Spinal cord (tissue), 10 donors: ENCODE measurements at places on chromosomes 3 and 15. TPM values are rescaled to one million over a fixed set of nuclear protein-coding genes. Genes with fewer than 3 reads are reported as not detected.

CFAP161 gene
- 3.2 TPM for total RNA-seq

DNA sequence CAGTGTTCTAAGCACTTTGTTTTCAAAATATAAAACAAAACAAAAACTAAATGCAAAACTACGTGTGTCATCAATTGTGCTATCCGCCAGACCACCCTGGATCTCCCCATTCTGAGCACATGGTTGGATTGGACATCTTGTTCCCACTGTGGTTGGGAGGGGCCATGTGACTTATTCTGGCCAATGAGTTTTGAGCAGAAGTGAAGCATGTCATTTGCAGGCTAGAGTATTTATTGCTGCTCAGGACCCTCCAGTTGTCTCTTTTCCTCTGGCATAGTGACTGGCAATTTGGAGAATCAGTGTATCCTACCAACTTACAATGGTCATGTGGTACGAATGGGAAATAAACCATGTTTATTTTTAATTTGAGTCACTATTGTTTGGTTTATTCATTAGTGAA, 70.2 kb upstream of the ST8SIA2 start:
- DNase-seq, result peak; percentile 80

GRCh38 chr3:87997298-87997697, 61.5 kb downstream of the CGGBP1 start:
- DNase-seq, result no peak

ZNF385D gene
- 6.2 TPM for total RNA-seq

- no peak for DNase-seq
These were observed 100.2 kb downstream of the TMCC1 start for GRCh38 chr3:129793319-129793718.

- DNase-seq, result no peak
These were observed 1.2 kb upstream of the TCAIM start for GRCh38 chr3:44337248-44337785.

AZI2 gene
- 69.9 TPM for total RNA-seq

- peak; percentile 59 for DNase-seq
These were observed 47.0 kb downstream of the ZBTB20 start for GRCh38 chr3:115099986-115100571.

- DNase-seq, result no peak
These were observed 231.5 kb downstream of the SV2B start for GRCh38 chr15:91331581-91331980.

DNA sequence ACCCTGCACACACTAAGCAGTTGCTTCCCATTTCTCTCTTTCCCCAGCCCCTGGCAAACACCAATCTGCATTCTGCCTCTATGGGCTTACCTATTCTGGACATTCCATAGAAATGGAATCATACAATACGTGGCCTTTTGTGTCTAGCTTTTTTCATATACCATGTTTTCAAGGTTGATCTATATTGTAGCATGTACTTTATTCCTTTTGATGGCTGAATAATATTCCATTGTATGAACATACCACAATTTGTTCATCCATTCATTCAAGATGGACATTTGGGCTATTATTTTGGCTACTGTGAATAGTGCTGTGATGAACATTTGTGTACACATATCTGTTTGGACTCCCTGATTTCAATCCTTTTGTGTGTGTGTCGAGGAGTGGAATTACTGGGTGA, 18.1 kb upstream of the ADAMTS9 start:
- DNase-seq, result no peak

- no peak for DNase-seq
These were observed 296.8 kb downstream of the WDR72 start for GRCh38 chr15:53462651-53463050.

DNA sequence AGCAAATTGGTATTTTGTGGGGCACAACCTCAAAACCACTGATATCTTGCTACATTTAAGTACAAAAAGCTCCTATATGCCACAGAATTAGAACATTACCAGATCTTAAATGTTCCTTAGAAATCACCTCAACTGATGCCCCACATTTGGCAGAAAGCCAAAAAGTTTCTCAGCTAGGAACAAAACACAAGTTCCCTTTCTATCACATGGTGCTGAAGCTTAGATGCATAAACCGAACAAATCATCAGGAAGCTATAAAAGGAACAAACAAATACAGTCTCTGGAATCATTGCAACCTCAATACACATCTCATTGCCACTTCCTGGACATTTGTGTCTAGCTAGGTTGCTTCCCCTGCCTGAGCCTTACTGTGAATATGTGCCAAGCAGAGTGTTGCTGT, 492.6 kb downstream of the LPP start:
- no peak for DNase-seq

GRCh38 chr15:41492597-41493204, 973 bp upstream of the ITPKA start:
- no peak for DNase-seq

GRCh38 chr3:29100292-29100691, 180.6 kb upstream of the RBMS3 start:
- no peak for DNase-seq

GRAMD2A gene
- 1.8 TPM for total RNA-seq

DNA sequence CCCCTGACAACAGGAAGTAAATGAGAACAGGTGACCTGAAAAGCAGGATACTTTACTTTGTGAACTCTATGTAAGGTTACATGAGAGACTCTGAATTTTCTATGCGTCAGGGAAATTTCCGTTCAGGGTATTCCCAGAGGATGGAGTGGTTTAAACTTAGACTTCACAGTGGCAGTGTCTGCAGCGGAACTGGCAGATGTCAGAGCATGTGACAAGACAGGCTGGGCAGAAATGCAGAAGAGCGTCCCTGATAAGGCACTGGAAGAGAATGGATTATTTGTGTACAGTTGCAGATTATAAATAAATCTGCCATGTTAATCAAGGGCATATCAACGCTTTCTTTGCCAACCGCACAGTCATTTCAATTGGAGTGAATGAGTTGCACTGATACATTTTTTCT, 598.4 kb upstream of the ZNF717 start:
- no peak for DNase-seq

- no peak for DNase-seq
These were observed 145.1 kb downstream of the MAGI1 start for GRCh38 chr3:65893631-65894030.

LMCD1 gene
- 22.9 TPM for total RNA-seq

GRCh38 chr3:127137757-127138536, 55.0 kb upstream of the PRR23E start:
- DNase-seq, result no peak

PRSS50 gene
- total RNA-seq, result 0.50 TPM

GRCh38 chr3:176920766-176921160, 276.5 kb downstream of the TBL1XR1 start:
- peak; percentile 68 for DNase-seq

DNA sequence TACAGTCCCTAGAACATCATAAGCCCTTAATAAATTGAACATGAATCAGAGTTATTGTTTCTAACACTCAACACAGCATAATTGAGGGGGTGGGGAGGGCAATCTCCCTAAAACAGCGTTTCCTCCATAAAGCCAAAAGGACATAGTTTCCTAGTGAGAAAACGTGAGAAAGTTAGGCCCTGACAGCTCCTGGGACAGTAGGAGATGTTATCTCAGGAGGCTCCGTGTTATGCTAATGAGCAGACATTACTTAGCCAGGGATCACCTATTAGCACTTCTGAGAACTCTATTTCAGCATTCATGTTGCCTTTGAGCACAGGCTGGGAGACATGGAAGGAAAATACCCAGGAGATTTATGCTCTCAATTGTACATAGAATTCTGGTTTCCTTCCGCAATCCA, 229.1 kb upstream of the ADAMTS9 start:
- no peak for DNase-seq

DNA sequence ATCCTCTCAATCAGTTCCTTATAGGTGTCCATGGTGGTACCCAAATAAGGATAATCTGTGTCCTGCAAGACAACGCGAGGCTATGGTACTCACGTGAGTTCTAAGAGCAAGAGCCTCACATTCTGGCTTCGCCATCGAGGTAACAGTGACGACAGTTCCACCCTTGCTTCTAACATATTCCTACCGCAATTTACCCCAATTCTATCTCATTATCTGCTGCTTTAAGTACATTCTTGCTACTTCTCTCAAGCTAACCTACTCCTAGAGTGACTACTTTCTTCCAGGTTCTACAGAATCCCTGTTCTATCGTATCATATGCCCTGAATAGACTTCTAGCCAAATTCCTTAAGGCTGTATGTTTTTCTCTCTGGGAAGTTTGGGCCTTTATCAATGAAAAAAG, 26.6 kb downstream of the TFRC start:
- DNase-seq, result no peak

PPP2R3A gene
- total RNA-seq, result 19.3 TPM
